Stimulated activated CD4-positive, alpha-beta T cell treated with anti-CD3 and anti-CD28 coated beads, Interleukin-1b, Interleukin-23, amount 100 ng/mL, for 1 hour (primary cell): ENCODE measurements at places on chromosomes 11 and 22.

- no peak for DNase-seq
Observed at GRCh38 chr22:41517172-41518047, 26.9 kb downstream of the POLR3H start.

GRCh38 chr22:22161924-22162851, 82.4 kb upstream of the VPREB1 start:
- DNase-seq = no peak

- DNase-seq = no peak
Observed at GRCh38 chr11:128956401-128957201, 13.9 kb upstream of the TP53AIP1 start.

- peak; percentile 9 for DNase-seq
Observed at GRCh38 chr11:63768237-63769041, at the start of gene ZFTA. TSS of gene ZFTA (minus strand) at chr11:63768775. CDS start at chr11:63768622, 153 bp downstream.

GRCh38 chr11:88337987-88338668, 592 bp upstream of the CTSC start:
- DNase-seq = no peak

DNA sequence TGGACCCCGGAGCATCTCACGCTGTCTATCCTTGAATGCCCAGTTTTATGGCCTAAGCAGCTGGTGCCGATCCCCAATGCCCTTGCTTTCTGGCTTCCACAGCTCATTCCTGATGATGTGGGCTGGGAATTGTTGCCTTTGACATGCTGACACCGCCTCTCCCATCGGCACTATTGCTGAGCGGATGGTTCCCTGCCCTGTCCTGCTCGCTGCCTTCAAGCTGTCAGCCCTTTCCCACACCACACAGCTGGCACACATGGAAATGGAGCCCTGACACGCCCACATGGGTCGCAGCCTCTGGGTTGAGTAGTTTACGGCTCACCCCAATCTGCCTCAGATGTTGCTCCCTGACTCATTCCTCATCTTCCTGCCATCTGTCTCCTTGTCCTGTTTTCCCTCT, 110.2 kb upstream of the SESN3 start:
- DNase-seq = no peak

GRCh38 chr11:85355921-85356320, 271.2 kb downstream of the DLG2 start:
- DNase-seq = no peak

DNA sequence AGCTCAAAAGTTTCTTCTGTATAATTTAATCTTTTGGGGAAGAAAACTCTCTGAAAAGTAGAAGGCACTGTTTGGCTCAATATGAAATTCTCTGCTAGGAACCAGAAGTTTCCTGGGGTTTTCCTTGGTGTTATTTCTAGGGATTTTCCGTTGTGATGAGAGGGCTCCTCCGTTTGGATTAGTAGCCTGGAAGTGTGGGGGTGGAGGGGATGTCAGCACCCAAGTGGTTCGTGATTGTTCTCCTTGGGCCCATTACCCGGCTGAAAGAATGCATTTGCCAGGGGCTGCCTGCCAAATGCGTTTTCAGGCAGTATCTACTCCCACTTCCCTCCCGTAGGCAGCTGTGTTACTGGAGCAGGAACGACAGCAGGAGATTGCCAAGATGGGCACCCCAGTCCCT, 4.3 kb downstream of the SF3B2 start:
- no peak for DNase-seq

- DNase-seq = no peak
Observed at GRCh38 chr11:47399860-47400767, 8.3 kb upstream of the SLC39A13 start.

GRCh38 chr22:30297991-30298701, 8.8 kb upstream of the CASTOR1 start:
- DNase-seq = no peak

GRCh38 chr11:100328626-100329340, 358.3 kb upstream of the ARHGAP42 start:
- no peak for DNase-seq

GRCh38 chr11:108069947-108070346, 51.4 kb upstream of the ACAT1 start:
- DNase-seq = no peak

DNA sequence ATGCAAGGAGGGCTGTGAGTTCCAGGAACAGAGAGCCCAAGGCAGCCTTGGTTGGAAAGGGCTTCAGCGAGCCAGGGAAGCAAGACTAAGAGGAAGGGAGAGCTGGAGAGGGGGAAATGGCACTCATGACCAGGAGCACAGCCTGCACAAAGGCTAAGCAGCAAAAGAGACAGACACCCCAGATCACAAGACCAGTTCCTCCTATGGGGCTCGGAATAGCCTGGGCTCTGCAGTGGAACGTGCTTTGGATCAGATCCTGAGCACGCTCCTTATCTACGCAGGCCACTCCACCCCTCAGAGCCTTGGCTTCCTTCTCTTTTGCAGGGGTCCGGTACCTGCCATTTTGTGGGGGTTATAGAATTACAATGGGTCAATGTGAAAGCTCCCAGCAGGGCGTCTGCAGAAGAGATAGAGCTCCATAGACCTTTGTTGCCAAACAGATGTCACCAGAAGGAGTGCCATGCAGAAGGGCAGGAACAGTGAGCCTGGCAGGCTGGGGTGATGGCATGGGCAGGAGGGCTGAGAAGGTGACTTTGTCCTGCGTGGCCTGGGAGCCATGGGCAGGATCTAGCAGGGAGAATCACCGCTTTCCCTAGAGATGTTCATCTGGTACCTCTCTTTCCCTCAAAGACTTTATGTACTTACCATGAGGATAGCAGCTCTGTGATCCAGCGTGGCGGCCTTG, 33.8 kb downstream of the ZC3H7B start:
- DNase-seq = no peak

DNA sequence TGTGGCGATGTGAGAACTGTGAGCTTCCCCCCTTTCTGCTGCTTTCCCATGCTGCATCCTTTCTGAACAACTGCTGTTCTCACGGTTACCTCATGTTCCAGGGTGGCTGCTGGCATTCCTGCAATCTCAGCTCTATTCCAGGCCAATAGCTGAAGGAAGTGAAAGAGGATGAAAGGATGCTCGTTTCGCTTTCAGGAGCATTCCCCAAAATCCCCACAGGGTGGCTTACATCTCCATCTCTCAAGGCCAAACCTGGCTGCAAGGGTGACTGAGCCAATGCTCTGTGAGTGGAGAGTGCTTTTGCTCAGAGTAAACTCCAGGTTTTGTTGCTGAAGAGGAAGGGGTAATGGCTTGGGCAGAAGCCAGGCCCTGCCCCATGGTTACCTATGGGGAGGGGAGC, 848.2 kb downstream of the BRD1 start:
- DNase-seq = no peak

GRCh38 chr11:1208394-1209261, 14.2 kb upstream of the MUC5B start:
- DNase-seq = no peak

- no peak for DNase-seq
Observed at GRCh38 chr11:57546869-57547475, 9.6 kb downstream of the SMTNL1 start.

GRCh38 chr11:14021738-14022137, 59.2 kb downstream of the SPON1 start:
- DNase-seq = no peak

DNA sequence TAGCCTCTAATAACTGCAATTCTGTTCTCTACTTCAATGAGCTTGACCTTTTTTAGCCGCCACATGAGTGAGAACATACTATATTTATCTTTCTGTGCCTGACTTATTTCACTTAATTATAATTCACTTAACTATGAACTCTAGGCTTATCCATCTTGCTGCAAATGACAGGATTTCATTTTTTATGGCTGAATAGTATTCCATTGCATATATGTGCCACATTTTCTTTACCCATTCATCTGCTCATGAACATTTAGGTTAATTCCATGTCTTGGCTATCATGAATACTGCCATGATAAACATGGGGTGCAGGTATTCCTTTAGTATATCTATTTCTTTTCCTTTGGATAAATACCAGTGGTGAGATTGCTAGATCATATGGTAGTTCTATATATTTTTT, 85.2 kb downstream of the CWC15 start:
- DNase-seq = no peak

DNA sequence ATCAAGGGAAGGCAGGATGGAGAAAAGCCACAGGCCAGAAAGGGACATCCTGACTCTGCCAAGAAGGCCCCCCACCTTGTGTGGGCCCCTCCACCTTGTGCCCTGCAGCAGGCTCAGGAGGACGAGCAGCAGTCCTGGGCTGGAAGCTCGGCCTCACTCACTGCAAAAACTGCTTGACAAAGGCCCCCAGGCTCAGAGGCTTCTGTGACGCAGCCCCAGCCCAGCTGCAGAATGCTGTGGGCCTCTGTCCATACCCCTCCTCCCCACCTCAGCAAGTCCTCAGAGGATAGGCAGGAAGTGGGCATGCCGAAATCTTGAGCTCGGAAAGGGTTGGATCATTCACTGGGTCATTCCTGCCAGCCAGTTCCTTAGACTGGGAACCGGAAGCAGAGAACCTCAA, 61.9 kb downstream of the NRXN2 start:
- no peak for DNase-seq
